IMR-90 (cell line): ENCODE measurements at places on chromosomes 13 and 19.

GRCh38 chr13:109785141-109785891, 1.1 kb downstream of the IRS2 start:
- peak; percentile 57 for DNase-seq

DNA sequence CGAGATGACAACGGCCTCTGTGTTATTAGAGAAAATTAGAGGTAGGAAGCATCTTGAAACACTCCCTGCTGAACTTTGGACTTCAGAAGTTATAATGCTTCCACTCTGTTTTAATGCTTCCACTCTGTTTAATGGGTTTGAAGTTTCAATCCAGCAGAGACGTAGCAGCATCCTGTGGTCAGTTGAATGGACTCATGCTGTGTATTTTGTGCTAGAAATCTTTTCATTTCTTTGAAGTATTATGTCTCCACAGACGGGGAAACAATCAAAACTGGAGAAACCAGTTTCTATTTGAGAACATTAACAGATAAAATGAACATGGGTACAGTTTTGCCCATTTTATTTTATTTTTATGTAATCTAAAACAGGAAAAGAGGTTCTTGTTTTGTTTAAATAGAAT, 1736.2 kb downstream of the SLITRK5 start:
- no peak for DNase-seq

- no peak for DNase-seq
These were observed 8.2 kb downstream of the FXYD5 start for GRCh38 chr19:35162471-35163326.

GRCh38 chr13:73075954-73076353, 17.1 kb downstream of the KLF5 start:
- DNase-seq = peak; percentile 27

- DNase-seq = no peak
These were observed 37.1 kb upstream of the ISYNA1 start for GRCh38 chr19:18475004-18475453.

- no peak for DNase-seq
These were observed 155.7 kb downstream of the TNFRSF19 start for GRCh38 chr13:23725922-23726321.

- no peak for DNase-seq
These were observed 136.7 kb downstream of the ZDHHC20 start for GRCh38 chr13:21322327-21322965.

DNA sequence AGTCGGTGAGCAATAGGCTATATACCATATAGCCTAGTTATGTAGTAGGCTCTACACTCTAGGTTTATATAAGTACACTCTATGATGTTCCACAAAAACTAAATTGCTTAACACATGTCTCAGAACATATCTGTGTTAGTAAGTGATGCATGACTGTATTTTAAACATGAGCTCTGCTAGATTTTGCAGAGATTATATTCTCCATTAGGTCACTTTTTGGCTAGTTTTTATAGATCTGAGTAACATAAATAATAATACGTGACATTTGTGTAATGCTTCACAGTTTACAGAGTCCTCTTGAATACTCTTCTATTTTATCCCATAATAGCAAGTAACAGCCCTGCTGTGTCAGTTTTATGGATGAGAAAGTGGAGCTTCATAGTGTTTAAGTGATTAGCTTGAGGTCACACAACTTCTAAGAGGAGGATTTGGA, 47.8 kb downstream of the NDFIP2 start:
- peak; percentile 48 for DNase-seq

DNA sequence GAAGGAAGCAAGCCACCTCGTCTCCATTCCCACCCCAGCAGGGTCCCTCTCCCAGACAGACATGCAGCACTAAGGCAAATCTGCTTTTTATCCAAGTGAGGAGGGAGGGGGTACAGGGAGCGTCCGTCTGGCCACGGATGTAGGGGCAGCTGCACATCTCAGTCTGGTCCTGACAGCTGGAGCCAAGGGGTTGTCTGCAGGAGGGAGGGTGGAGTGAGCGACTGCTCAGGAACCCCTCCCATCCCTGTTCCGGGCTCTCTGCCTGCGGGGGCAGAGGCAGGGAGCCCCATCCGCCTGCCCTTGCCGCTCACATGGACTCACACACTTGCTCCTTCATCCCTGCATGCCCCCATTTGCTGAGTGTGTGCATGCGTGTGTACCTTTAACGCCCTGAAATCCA, 2.5 kb downstream of the TMEM190 start:
- no peak for DNase-seq

- no peak for DNase-seq
These were observed 122.8 kb upstream of the ARGLU1 start for GRCh38 chr13:106690779-106691178.

DNA sequence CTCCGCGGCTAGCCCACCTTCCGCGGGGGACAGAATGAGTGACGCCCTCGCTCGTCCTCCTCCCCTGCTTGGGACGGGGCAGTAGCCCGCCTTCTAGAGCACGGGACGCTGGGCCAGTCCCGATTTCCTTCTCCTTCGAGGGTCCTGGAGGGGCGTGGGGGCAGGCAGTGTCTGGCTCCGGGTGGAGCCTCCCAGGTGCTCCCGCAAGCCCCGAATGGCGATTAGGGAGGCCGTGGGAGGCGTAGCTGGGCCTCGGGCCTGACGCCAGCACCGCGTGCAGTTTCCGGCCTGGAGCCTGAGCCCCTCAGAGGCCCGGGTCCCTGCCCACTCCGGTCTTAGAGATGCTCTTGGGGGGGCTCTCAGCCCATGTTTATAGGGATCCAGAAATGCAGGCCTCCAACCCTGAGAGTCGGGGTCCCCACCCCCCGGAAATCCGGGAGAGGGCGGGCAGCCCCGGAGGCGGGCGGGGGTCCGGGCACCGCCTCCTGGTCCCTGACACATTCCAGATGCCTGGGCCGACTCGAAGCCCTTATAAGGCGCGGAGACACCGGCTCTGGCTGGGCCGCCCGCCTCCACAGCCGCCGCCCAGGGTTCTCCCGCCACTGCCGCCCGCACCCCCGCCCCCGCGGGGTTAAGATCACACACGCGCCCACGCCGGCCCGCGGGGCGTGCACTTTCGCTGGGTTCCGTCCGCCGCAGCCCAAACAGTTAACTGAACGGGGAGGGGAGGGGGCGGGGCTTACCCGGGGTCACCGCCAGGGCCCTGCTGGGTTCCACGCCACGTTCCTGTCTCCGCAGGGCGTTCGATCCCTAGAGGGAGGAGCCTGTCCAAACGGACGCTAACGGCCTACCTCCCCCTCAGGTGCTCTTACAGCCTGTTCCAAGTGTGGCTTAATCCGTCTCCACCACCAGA, 1.5 kb downstream of the MYADM start:
- peak; percentile 84 for DNase-seq

GRCh38 chr13:78341032-78341431, 262.3 kb downstream of the POU4F1 start:
- DNase-seq = no peak

- DNase-seq = no peak
These were observed 36.7 kb upstream of the SOHLH2 start for GRCh38 chr13:36251017-36251416.

DNA sequence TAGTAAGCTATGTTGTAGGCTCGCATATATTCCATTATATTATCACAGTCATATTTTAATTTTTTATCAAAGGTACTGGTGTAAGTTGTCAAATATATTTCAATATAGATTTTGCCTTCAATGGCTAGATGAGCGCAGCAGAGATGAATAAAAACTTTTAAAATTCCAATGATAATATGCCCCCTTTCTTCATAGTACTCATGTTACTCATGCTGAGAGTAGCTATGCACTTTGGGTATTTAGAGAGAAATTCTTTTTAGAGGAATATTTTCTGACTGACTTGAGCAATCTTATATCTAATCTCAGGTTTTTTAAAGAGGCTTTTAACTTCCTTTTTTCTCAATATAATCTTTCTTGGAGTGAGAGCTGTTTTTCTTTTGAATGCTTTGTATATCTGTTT, 11.4 kb downstream of the ZNF254 start:
- DNase-seq = peak; percentile 14

- no peak for DNase-seq
These were observed 1.1 kb upstream of the EPN1 start for GRCh38 chr19:55673889-55674288.

GRCh38 chr19:33558151-33558550, 36.6 kb upstream of the PEPD start:
- no peak for DNase-seq

DNA sequence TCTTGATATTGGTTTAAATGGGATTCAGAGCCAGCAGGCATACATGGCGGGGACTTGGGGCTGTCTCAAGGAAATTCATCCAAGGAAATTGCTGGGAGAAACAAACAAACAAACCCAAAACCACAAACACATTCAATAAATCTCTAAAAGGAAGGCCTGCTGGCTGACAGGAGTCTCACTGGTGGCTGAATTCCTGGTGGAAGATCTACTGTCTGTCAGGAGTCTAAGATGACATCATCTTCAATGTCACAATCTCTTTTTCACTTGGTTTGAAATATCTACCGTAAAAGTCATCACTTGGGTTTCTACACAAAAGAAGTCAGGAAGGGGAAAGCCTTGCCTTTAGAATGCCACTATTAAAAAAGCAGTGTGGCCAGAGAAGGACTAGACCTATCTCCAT, 87.9 kb downstream of the KLF5 start:
- peak; percentile 35 for DNase-seq

DNA sequence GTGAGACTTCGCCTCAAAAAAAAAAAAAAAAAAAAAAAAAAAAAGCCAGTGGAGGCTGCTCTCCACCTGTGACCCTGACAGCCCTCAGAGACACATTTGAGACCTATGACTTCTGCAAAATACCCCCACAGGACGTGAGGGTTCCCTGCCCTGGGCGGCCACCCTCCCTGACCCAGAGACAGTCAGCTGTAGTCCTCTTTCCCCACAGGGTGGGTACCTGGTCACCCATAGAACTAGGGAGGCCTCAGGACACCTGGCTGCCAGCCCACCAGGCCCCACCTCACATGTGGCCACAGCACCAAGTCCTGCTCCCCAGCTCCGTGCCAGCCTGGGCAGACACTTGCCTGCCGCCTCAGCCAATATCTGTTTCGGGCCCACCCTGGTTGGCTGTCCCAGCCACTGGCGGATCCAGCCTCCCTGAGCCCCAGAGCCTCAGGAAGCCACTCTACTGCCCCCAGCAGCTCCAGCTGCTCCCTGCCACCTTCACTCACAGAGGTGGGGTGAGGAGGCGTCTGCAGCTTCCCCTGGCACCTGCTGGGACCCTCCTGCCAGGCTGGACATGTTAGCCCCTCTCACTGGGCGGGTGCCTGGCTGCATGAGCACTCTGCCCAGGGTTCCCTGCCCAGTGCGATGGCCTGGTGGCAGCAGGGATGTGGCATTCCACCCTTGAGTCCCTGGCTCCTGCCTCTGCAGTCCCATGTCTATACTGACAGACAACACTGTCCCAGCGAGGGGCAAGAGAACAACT, 6.9 kb downstream of the MKNK2 start:
- no peak for DNase-seq

DNA sequence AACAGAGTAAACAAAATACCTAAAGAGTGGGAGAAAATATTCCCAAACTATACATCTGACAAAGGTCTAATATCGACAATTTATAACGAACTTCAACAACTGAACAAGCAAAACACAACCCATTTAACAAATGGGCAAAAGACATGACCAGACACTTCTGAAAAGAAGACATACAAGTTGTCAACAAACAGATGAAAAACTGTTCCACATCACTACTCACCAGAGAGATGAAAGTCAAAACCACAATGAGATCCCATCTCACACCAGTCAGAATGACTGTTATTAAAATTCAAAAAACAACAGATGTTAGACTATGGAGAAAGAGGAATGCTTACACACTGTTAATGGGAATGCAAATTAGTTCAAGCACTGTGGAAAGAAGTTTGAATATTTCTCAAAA, 233.8 kb upstream of the EDNRB start:
- DNase-seq = no peak

GRCh38 chr19:16085115-16085514, 8.8 kb downstream of the TPM4 start:
- peak; percentile 66 for DNase-seq

- peak; percentile 27 for DNase-seq
These were observed 12.1 kb upstream of the DACH1 start for GRCh38 chr13:71879129-71879535.

DNA sequence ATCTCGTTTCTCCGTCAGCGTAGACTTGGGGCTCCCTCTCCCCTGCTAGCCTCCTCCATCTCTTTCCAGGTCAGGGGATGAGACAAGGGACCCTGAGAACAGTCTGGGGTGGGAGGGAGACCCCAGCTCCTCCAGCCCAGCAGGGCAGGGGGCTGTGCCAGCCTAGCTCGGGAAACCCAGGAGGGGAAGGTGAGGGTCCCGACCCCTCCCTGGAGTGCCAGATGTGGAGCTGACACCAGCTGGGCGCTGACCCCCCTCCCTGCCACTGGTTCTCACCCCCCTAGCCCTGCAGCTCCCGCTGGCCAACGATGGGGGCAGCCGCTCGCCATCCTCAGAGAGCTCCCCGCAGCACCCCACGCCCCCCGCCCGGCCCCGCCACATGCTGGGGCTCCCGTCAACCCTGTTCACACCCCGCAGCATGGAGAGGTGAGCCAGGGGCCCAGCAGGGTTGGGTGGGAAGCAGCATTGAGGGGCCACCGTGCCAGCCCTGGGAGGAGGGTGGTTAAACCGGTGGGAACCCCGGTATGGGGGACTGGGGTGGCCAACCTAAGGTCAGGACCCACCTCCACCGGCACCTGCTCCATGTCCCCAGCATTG, 5.1 kb upstream of the TGFBR3L start:
- DNase-seq = no peak

GRCh38 chr13:103876571-103876970, 810.4 kb upstream of the SLC10A2 start:
- peak; percentile 1 for DNase-seq

DNA sequence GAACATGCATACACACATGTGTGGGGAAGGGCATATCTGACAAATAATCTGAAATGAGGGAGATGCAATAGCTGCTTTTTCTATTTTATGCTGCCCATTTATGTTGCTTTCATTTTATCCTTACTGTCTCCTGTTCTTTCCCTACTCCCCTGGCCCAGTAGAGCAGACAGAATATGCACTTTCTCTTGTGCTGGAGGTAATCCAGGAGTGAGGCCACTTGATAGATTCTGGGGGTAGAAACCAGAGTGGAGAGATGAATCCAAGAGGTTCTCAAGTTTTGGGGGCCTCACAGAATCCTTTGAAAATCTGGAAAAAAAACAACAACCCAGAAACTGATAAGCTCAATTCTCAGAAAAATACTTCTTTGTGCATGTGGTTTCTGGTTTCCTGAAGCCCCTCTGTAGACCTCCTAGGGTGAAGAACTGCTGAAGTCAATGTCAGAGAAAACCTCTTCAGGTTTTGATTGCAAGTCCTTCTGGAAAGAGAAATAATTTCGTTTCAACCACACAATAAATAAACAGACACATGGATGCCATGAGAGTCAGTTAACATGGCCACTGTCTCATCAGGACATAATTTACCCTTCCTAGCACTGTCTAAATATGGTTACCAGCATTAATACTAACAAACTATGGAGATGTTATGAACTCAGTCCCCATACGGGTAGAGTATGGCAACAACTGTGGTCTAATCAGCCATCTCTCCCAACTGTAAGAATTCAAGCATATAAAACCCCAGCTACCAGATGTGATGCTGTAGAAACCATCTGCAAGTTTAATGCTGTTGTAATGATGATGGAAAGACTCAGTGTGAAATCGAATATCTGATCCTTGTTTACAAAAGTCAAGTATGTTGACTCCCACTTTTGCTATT, 355.6 kb downstream of the SLC7A1 start:
- no peak for DNase-seq

GRCh38 chr13:112820318-112820717, 130.5 kb downstream of the ATP11A start:
- no peak for DNase-seq
